Omental fat pad (tissue), 4 donors: ENCODE measurements at places on chromosomes 2 and 18.

DNA sequence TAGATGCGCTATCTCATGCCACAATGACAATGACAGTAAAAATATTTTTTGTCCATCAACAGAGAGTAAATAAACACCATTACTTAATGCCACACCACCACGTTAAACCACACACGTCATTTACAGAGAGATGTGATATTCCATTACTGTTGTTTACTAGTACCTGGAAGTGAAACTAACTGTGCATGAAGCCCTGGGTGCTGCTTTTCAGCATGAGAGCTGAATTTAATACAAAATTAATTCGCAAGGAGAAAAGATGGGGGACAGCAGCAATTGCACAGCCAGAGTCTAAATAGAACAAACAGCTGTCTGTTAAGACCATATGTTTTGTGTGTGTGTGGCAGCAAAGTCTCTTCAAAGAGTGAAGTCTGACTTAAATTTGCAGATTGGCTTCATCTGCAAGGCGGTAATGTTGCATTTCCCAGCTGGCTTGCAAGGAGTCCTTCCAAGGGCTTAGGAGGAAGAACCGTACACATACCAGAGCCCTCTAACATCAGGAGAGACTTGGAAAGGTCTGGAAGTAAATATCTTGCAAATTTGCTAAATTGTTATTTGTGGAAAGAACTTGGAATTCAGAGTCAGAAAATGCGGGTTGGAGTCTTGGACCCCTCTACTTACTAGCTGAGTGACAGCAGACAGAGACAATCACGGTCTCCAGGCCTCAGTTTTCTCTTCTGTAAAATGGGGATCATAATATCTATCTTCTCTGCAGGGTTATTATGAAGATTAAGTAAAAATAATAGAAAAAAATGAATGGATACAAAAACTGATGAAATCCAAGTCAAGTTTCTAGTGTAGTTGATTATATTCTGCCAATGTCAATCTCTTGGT lies 127.6 kb downstream of the ALPK2 start:
- no peak for DNase-seq

- DNase-seq: no peak
Measured at GRCh38 chr2:239866778-239867177, 158.4 kb downstream of the NDUFA10 start.

GRCh38 chr2:174873471-174873870 lies 109.2 kb upstream of the CHRNA1 start:
- no peak for DNase-seq

DNA sequence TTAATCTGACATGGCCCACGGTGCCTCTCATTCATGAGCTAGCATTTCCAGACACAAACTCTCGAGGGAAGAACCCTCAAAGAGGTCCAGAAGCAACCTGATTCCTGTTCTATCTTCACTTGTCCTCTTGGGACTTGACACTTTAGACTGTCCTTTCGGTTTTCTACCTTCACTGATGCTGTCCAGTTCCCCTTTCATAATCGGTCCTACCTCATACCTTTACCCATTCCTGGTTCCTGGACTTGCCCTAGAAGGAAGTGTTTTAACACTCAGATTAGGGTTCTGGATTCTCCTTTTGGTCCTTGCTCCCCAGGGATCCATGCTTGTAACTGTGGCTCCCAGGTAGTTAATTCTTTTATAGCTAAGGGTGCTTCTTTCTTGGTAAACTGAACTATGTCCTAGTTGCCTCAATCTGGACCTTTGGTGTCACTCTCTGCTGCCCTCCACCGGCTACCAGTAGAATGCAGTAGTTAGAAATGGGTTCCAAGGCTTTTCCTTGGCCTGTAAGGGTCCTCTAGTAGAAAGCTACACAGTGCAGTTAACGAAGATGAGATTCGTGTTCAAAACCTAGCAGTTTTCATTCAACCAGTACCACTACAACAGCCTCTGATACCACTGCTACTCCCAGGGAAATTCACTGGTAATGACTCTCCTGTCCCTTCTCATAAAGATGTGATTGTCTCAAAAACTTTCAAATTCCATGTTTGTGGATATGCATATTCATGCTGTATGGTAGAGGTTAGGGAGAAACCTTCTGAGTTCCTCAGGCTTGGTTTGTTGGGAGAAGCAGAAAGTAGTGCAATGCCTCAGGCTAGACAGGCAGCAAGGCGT lies 178.1 kb upstream of the CYP26B1 start:
- DNase-seq: no peak

DNA sequence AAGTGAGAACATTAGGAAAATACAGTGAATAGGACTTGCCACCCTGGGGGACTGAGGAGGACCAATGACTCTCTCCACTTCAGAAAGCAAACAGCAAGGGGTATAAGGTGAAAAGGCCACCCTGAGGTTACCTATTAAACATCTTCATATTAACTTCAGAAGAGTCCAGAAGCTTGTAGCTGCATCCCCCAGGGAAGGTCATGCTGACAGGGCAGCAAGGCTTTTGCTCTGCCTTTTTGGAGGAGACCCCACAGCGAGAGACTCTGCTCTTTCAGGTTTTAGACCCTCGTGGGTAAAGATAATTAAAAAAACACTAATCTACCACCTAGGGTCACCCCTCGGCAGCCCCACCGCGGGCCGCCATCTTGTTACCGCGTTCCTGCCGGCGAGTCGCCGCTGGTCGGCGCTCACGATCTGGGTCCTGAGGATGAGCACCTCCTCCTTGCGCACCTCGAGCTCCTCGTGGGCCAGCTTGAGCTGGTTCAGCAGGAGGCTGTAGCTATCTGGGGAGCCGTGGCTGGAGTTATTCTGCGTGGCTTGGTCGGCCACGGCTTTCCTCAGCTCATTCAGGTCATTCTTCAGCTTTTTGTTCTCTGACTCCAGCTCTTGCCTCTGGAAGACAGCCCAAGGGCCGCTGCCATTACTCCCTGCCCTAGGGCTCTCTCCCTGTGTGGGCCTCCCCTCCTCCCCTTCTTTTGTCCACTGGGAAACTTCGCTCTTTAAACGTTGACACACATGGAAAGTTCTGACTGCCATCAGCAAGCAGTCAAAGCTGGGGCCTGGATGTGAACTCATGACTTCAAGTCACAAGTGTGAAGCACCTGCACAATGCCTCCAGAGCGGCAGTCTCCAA lies 50.7 kb upstream of the ACAA2 start:
- no peak for DNase-seq

GRCh38 chr18:39793609-39794008 lies 2161.4 kb upstream of the PIK3C3 start:
- no peak for DNase-seq

- no peak for DNase-seq
Measured at GRCh38 chr18:12721495-12722275, 18.8 kb downstream of the PSMG2 start.

DNA sequence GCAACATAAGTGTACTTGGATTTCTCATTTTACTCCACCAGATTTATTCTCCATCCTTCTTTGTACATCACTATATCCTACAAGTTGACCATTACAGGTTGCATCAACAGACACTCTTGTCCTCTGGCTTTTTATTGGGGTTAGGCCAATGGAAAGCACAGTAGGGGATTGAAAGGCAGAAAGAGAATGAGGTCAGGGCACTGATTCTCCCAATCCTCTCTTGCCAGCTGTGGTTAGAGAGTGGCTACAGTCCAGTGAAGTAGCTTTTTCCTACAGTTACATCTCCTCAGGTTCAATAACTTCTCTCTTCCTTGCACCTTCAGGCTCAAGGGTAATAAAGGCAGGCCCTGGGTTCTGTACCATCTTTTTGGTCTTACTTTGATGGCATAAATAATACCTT lies 20.2 kb upstream of the COL5A2 start:
- DNase-seq: no peak
